T-cell (primary cell): ENCODE measurements at places on chromosomes 12 and 14. TPM values are rescaled to one million over a fixed set of nuclear protein-coding genes. Genes with fewer than 3 reads are reported as not detected.

DNA sequence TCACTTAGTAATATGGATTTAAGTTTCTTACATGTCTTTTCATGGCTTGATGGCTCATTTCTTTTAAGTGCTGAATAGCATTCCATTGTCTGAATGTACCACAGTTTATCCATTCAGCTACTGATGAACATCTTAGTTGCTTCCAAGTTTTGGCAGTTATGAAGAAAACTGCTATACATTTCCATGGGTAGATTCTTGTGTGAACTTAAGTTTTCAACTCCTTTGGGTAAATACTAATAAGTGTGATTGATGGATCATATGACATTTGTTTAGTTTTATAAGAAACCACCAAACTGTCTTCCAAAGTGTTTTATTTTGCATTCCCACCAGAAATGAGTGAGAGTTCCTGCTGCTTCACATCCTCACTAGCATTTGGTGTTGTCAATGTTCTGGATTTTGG lies 119.2 kb downstream of the NAV3 start:
- DNase-seq = no peak

GRCh38 chr14:71890541-71890940 lies 41.7 kb upstream of the RGS6 start:
- no peak for DNase-seq

GRCh38 chr14:69424149-69424923 lies 25.8 kb downstream of the SLC39A9 start:
- DNase-seq = no peak

- DNase-seq = no peak
Measured at GRCh38 chr14:20631880-20632389, 9.6 kb downstream of the OR6S1 start.

DNA sequence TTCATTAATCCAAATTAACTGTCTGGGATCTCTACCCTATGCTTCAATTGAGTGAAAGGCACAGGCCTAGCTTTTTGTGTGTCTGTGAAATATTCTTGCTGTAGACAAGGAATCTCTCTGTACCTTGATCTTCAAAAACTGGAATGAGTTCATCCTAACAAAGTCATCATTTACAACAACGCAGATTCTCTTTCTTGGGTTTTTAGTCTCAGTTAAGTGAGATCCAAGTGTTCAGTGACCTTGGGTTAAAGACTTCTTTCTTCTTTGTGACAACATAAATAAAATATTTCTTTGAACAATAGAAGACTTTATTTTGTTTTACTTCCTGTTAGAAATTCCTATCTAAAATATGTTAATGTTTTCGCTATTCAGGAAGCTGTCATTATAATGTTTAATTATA lies 192.2 kb upstream of the LMNTD1 start:
- no peak for DNase-seq

- no peak for DNase-seq
Measured at GRCh38 chr14:93008381-93008780, 85.4 kb downstream of the CHGA start.

DNA sequence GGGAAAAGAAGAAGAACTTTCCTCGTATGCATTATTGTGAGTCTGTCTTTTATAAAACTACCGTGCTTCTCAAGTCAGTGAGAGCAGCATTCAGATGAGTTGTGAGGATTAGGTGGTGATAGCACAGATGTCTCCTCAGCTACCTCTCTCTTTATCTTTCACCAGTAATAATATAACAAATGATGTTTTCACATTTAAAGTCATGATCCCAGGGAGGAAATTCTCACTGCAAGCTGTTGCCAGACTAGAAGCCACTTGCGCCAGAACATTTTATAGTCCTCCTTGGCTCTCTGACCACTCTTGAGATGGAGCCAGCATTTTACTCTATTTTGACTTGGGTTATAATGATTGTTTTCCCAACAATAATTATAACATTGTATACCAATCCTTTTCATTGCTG lies 443.1 kb downstream of the AEBP2 start:
- no peak for DNase-seq

- DNase-seq = no peak
Measured at GRCh38 chr12:95762123-95762785, 28.3 kb downstream of the NTN4 start.

RERG gene
- total RNA-seq = 0.20 TPM
